HFF-Myc (cell line): ENCODE measurements at places on chromosomes 7 and 10.

GRCh38 chr7:148701414-148701813 is 2.7 kb downstream of the CUL1 start:
- no peak for DNase-seq

GRCh38 chr7:149610441-149611011 is 112.9 kb upstream of the ZNF746 start:
- no peak for DNase-seq

GRCh38 chr7:101901661-101902491 is 84.5 kb downstream of the CUX1 start:
- no peak for DNase-seq

DNA sequence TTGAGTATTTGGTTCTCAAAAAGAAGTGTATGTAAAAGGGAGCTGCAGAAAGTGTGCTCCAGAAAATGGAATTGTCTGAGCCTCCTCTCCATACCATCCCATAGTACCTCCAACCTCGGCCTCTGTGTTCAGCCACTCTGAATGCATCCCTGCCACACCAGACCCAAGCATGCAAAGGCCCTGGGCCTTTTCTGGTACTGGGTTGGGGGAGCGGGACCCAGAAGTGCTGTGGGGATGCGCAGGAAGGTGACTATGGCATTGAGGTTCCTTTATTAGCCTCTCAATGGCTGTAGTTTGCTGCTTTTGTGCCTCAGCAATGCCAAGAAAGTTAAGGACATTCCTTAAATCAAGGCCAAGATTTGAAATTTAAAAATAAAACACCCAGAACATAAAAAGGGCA is 2.1 kb upstream of the KCNMA1 start:
- no peak for DNase-seq

- DNase-seq, result no peak
Measured at GRCh38 chr7:11252011-11252607, 278.4 kb downstream of the PHF14 start.

- DNase-seq, result no peak
Measured at GRCh38 chr10:7892146-7892545, 73.8 kb downstream of the TAF3 start.

DNA sequence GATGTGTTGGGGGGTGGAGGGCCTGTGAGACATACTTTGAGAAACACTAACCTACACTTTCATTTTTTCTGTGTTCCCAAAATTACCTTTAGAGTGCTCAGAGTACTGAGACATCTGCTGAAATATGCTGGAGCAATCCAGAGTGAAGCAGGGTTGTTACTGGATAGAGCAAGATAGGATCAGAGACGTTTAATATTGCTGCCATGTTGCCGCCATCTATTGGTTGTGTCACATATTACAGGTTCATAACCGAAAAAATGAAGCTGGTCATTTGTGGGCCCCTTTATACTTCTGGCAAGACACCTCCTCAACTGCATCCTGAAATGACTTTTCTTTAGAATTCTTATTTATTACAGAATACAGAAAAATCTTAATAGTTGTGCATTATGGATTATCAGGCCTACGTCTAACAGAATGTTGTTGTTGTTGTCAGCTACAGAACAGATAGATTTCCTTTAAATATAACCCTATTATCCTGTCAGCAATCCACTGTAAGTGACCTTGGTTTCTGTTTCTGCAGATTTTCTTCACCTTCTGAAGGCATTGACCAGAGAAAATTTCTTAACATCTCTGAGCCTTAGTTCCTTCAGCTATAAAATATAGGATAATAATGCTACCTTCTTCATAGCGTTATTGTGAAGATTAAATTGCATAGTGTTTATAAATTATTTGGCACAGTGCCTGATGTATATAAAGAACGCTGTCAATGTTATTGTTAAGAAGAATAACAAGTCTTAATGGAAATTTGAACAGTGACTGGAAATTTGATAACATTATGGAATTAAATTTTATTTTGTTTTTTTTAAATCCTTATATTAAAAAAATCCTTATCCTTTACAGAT is 16.2 kb upstream of the DLD start:
- peak; percentile 49 for DNase-seq

DNA sequence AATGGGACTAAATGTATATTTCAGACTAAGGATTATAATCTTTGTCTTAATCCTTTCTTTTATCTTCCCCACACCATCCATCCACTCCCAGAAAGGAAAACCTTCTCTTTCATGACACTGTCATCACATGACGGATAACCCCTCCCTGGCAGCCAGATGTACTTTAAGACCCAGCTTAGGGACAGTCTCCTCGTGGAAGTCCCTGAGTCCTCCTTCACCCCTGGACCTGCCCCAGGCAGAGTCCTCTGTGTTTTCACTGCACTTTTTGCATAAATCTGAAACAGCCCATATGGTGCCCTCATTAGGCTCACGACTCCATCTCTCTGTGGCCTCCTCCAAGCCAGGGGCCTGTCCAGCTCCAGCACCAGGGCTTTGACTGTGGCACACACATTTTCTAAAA is 16.0 kb downstream of the NRAP start:
- no peak for DNase-seq

DNA sequence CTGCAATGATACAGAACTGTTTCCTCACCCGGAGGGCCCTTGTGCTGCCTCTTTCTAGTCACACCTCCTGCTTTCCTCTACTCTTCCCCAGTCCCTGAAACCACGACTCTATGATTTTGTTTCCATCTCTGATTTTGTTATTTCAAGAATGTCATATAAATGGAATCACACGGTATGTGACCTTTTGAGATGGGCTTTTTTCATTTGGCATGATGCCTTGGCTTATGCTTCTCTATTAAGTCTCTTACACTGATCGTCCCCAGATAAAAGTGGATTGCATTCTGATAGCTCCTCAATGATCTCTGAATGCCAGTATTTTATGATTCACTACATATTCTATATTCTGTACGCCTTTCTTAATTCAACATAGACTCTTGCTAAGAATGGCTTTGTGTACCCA is 78.2 kb downstream of the GALNT11 start:
- DNase-seq, result no peak

DNA sequence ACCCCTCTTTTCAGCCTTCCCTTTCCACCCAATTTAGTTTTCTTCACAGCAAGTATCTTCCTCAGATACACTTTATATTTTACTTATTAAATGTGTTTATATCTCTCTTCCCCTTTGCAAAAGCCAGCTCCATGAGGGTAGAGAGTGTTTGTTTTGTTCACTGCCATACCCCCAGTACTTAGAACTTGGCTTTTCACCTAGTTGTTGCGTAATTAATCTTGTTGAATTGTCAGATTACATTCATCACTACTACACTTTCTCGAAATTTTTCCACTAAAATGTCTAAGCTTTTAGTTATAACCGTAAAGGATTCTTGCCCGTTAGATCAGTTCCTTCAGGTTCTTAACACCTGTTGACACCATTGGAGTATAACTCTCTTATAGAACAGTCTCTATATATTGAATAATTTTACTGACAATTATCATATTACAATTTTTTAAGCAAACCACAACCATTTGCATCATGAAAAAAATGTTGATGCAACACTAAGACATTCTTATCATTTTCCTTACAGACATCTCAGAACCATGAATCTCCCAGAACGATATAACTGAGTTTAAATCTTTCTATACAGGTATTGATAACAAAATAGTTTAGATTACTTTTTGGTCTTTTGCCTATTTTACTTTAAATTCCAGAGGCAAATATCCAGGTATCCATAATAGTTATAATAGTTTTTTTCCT is 29.9 kb downstream of the VWDE start:
- DNase-seq, result no peak

- no peak for DNase-seq
Measured at GRCh38 chr10:95755511-95756004, 405 bp upstream of the ENTPD1 start.

DNA sequence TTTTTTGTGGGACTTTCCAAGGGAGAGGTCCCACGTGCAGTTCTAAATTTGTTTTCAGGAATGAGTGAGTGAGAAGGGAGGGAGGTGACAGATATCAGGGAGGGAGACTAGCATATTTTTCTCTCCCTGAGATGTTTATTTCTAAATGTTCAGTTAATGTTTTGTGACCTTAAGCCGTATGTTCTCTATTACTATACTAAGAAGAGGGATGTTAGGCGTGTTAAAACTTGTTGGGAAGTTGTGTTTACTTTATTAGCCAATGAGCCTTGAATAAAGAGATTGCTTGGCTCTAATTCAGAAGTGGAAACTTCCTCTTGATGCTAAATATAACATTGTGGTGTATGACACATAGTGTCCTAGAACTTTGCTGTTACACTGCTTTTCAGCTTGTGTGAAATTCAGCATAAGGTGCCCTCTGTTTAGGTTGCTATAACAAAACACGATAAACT is 37.3 kb downstream of the DNAH11 start:
- DNase-seq, result peak; percentile 36

DNA sequence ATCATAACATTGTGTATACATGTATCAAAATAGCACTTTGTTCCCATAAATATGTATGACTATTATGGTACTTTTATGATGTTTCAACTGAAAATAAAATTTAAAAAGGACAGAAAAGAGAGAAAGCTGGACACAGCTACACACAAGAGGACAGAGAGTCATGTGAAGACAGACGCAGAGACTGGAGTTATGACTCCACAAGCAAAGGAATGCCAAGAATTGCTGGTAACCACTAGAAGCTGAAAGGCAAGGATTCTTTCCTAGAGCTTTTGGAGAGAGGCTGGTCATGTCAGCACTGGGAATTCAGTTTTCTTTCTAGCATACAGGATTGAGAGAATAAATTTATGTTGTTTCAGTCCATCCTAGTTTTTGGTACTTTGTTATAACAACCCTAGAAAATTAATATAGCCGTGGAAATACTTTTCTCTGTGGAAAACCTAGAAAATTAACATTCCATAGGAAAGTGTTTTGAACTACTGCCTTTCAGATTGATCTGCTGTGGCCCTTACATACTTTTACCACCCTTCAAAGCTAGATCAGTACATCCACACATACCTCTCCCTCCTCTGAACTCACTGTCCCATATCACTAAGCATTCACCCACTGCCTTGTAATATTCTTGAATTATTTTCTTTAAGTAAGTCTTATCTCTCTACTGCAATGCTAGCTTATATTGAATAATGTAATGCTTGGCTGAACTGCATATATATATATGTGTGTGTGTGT is 575.3 kb downstream of the IPMK start:
- peak; percentile 49 for DNase-seq

GRCh38 chr7:131042269-131043160 is 285.2 kb upstream of the MKLN1 start:
- no peak for DNase-seq

GRCh38 chr10:31120961-31121685 is 89.5 kb upstream of the ZNF438 start:
- DNase-seq, result no peak

DNA sequence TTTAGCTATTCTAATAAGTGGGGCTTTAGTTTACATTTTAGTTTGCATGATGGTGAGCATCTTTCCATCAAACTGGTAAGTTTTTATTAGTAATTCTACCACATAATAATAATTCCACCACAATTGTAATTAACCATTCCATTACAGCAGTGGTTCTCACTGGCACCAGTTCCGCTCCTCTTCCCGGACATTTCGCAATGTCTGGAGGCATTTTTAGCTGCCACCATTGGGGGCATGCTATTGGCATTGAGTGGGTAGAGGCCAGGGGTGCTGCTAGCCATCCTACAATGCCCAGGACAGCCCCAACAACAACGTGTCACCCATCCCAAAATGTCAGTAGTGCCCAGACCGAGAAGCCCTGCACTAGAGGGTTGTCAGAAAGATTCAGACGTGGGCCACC is 31.4 kb downstream of the ADRB1 start:
- no peak for DNase-seq

DNA sequence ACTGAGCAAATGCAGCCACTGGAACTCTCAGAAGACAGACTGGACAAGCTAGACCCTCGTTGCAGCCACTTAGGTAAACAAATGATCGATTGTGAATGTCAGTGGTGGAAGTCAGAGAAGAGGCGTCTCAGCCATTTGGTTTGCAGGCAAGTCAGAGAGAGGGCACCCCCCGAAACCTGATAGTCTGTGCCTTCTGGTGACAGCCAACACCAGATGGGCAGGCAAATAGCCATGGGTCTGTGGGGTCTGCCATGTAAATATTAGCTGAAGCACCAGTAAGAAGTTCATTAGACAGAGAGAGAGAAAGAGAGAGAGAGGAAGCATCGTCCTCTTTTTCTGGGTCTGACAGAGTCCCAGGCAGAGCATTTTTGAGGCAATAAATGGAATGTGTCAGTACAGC is 5.4 kb downstream of the PPP1R17 start:
- DNase-seq, result no peak

DNA sequence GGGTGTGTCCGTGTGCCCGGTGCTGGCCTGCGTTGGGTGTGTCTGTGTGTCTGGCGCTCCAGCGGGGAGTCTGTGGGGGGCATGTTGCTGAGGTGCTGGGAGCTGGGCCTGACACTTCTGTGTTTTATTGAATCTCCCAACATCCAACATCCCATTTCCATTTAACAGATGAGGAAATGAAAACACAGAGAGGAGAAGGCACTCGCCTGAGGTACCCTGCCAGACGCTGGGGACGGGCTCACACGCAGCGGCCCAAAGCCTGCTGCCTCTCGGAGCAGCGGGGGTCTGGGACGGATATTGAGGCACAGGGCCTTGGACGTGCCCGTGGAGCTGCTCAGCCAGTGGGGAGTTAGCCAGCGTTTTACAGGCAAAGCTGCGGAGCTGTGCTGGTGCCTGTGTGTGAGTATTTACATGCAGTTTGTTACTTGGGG is 133.9 kb downstream of the DNAJB6 start:
- no peak for DNase-seq

DNA sequence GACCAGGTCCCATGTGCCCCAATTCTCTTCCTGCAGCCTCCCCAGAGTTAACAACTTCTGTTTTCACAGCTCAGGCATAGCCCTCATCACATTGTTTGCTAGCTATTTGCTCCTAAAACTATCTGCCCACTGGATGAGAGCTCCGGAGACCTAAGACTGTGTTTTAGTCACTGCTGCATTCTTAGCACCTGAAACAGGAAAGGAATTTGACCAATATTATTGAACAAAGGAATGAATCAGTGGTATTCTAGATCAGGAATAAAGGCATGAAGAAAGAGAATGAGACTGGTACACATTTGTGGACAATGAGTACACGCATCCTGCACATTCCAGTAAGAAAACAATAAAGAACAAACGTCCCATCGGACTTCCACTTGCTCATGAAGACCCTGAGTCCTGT is 54.8 kb downstream of the PPP1R17 start:
- no peak for DNase-seq

GRCh38 chr7:41487229-41487940 is 215.5 kb downstream of the INHBA start:
- DNase-seq, result no peak

DNA sequence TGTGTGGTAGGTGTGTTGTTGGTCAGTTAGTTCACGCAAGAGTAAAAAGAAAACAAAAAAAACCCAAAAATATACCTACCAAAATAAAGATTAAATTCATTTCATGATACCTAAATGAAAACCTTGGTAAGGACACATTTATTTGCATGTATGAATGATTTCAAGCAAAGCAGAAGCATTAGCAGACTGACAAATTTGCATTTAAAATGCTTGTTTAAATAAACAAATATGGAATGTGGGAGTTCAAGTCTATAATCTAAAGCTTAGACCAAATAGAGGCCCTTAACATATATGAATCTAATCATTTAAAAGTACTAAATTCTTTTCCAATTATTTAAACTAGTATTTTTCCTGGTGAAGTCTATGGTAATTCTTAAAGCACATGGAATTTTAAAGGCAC is 35.8 kb downstream of the GNAT3 start:
- DNase-seq, result no peak
